ENCODE measurements at places on chromosomes 3 and 15.

DNA sequence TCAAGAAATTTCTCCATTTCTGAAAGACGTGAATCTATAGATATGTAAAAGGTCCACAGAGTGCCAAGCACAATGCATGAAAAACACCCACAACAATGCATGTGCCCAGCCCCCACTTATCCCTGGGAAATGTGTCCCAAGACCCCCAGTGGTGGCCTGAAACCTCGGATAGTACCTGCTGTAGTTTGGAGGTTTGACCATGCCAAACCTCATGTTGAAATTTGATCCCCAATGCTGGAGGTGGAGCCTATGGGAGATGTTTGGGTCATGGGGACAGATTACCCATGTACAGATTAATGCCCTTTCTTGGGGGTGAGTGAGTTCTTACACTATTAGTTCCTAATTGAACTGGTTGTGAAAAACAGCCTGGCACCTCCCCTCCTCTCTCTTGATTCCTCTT is 21.4 kb upstream of the MYZAP start:
- no peak for DNase-seq

- no peak for DNase-seq
Observed at GRCh38 chr15:29870495-29871151, 48.4 kb upstream of the TJP1 start.

- no peak for DNase-seq
Observed at GRCh38 chr3:175105066-175105465, 245.9 kb downstream of the NAALADL2 start.

DNA sequence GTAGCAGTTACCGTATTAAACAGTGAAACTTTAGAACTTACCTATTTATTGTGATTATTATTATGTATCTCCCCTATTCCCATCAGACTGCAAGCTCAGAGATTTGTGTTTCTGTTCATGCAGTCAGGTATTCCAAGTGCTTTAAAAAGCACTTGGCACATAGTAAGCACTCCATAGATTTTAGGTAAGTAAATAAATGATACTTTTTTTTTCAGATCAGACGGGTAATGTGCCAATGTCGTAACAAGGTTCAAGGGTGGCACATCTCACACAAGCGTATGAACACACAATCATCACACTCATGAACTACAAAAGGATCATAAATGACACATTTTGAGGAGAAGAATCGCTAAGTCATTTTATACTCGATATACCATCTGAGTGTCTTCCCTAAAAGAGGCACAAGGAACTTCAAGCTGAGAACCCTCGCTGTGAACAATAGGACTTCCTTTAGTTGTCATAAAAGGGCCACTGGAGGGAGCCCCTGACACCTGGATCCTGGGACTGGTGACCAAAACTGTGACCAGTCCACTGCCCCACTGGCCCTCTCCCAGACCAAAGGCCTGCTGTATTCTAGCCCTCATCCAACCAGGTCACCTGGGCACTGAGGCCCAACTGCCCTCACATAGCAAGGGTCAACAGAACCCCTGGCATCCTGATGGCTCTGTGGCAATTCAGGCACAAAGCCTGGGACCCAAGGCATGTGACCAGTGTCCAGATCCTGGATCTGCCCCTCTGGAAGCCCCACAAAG is 32.1 kb downstream of the KIF9 start:
- no peak for DNase-seq

DNA sequence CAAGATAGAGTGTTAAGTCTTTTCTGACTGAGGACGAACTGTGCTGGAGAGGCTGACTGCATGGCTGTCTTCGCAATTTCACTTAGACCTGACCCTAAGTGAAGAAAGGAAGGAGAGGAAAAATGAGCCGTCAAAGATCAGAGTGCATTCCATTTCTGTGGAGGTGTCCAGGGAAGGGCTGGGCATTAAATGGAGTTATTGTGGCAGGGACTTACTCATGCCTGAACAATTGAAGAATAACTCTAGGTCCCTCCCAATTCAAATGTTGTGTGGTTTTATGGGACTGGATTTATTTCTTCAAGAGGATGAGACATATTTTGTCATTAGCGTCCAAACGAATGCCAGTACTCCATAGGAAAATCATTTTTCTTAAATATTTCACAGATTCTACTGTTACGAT is 187.3 kb upstream of the CFAP20DC start:
- DNase-seq, result no peak

Measured in activated CD8-positive, alpha-beta memory T cell treated with anti-CD3 and anti-CD28 coated beads for 1 hour (primary cell).